Hair follicular keratinocyte (primary cell): ENCODE measurements at places on chromosomes 11 and 22. TPM values are rescaled to one million over a fixed set of nuclear protein-coding genes. Genes with fewer than 3 reads are reported as not detected.

Gene TMEM41B
- 55.2 and 60.7 TPM in 2 replicates for total RNA-seq

Gene FGF3
- total RNA-seq = not detected in 2 replicates

Gene MAPK8IP2
- 0.72 and 1.1 TPM in 2 replicates for total RNA-seq

Gene HMGXB4
- total RNA-seq = 9.5 and 15.7 TPM in 2 replicates

Gene OR52N4
- not detected in 2 replicates for total RNA-seq

Gene PRDX5
- 539 and 647 TPM in 2 replicates for total RNA-seq

Gene POLA2
- total RNA-seq = 4.6 and 21.3 TPM in 2 replicates
